PC-9 (cell line): ENCODE measurements at places on chromosomes 13 and 19. TPM values are rescaled to one million over a fixed set of nuclear protein-coding genes. Genes with fewer than 3 reads are reported as not detected.

MEIOSIN gene
- total RNA-seq: not detected in 2 replicates

SPRED3 gene
- 4.7 and 5.4 TPM in 2 replicates for total RNA-seq

ZNF256 gene
- 6.3 and 6.4 TPM in 2 replicates for total RNA-seq

MYH14 gene
- 115 and 169 TPM in 2 replicates for total RNA-seq

RFPL4AL1 gene
- not detected in 2 replicates for total RNA-seq

ZNF540 gene
- 0.25 and 0.37 TPM in 2 replicates for total RNA-seq

KCNN1 gene
- total RNA-seq: 0.09 TPM in 1 of 2 replicates, not detected in the other

RASGRP4 gene
- not detected in 2 replicates for total RNA-seq

APC2 gene
- total RNA-seq: 1.6 and 2.7 TPM in 2 replicates

SYNGR4 gene
- total RNA-seq: 1.3 and 2.1 TPM in 2 replicates

MAP3K10 gene
- 26.9 and 29.5 TPM in 2 replicates for total RNA-seq

C3 gene
- 130 and 132 TPM in 2 replicates for total RNA-seq

CSNK1A1L gene
- total RNA-seq: not detected in 2 replicates

NLRP11 gene
- not detected in 2 replicates for total RNA-seq

GPR108 gene
- total RNA-seq: 58.3 and 66.8 TPM in 2 replicates

KLK5 gene
- 405 and 412 TPM in 2 replicates for total RNA-seq

SLC1A6 gene
- 1.5 and 2.9 TPM in 2 replicates for total RNA-seq

FFAR2 gene
- total RNA-seq: not detected in 2 replicates

ZNF121 gene
- total RNA-seq: 36.6 and 51.3 TPM in 2 replicates

POU4F1 gene
- not detected in 2 replicates for total RNA-seq

NXNL1 gene
- total RNA-seq: not detected in 2 replicates

TDRD12 gene
- 0.25 and 0.33 TPM in 2 replicates for total RNA-seq

FAM124A gene
- not detected in 2 replicates for total RNA-seq

PSMC4 gene
- 82.8 and 110 TPM in 2 replicates for total RNA-seq
